ENCODE measurements at places on chromosomes 1 and 21. TPM values are rescaled to one million over a fixed set of nuclear protein-coding genes. Genes with fewer than 3 reads are reported as not detected.

GRCh38 chr1:180386745-180387367 is 115.5 kb downstream of the ACBD6 start:
- peak; percentile 15 for DNase-seq

Gene AMY2B
- not detected for total RNA-seq

Gene CCDC28B
- total RNA-seq = 8.8 TPM

DNA sequence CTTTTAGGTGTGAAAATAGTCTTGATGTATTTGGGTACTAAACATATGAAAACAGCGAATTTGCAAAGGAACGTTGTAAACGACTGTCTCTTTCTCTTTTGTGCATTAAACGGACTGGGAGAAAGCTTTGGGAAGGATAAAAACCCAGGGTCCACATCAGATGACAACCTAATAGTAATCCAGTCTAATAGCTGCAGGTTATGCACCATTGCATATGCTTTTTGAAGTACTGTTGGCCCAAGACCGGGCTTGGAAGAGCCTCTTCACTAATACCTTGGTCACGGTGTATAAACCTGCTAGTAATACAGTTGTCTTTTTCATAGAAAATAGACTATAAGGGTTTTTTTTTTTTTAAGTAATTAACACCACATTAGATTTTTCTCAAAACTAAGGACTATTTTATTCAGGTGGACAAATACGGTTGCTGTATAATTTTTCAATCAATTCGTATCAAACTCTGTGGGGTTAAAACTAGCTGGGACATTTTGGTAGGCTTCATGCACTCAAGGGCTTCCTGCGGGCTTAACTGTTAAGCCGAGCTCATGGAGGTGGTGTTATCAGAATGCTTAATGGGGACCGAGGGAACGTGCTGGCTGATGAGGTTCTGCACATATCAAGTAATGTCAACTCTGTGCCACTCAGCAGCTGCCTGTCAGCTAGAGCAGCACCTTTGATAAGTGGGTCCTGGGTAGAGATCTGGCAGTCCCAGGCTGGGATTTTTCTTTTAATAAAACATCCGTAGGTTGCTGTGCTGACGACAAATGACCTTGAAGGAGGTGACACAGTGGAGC is 2.1 kb downstream of the RYR2 start:
- DNase-seq = no peak

Gene KLHL12
- 26.4 TPM for total RNA-seq

Gene KCNAB2
- total RNA-seq = 9.2 TPM

DNA sequence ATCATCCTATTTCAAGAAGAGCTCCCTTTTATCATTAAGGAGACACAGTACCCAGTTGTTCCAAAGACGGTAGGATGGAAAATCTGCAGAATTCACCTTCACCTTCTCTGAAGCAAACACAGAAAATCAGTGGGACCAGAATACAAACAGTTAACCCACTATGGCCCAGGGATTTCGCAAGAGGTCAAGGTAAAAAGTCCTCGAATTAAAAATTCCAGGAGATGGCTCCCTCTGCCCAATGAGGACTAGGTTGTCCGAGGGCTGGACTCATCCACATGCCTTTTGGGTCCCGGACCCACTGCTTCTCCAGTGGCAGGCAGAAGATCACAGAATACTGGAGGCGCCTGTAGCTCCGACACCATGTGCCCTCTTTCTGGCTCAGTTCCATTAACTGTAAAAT is 42.9 kb downstream of the RCAN1 start:
- DNase-seq = no peak

DNA sequence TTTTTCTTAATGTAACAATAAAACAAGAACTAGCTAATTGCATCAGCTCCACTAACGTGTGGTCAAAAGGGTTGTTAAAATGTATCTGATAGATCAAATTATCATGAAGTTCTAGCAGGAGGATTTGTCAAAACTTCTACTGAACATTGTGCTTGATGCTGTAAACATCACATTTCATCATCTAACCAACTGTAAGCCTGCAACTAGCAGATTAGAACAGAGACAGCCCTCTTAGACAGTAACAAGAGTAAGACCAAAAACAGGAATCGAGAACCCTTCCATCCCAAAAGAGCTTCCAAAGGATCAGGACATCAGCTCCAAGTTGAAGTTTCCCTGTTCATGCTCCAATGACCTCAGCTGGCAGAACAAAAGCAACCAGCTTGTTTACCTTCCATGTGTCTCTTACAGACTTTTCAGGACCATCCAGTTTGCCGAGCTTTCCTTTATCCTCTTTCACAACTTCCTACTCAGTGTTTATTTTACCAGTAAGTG is 44.6 kb downstream of the NIBAN1 start:
- no peak for DNase-seq

Gene KRTAP10-3
- not detected for total RNA-seq

DNA sequence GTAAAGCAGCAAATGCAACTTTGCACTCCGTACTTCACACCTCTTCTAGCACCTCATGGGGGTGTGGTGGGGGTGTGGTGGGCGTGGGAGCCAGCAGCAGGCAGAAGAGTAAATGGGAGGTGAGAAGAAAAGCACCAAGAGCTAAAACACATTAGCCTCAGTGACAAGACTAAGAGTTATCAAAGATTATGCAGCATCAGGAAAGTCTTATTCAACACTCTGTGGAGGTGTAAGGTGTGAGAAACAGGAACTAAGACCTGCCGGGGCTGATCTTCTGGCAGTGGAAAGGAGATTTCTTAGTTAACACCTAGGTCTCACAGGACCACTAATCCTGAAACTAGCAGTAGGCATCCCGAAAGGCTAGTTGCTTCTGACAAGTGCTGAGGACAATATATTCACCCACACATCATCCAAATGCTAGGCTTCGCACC is 9.9 kb downstream of the TGFBR3 start:
- DNase-seq = no peak

DNA sequence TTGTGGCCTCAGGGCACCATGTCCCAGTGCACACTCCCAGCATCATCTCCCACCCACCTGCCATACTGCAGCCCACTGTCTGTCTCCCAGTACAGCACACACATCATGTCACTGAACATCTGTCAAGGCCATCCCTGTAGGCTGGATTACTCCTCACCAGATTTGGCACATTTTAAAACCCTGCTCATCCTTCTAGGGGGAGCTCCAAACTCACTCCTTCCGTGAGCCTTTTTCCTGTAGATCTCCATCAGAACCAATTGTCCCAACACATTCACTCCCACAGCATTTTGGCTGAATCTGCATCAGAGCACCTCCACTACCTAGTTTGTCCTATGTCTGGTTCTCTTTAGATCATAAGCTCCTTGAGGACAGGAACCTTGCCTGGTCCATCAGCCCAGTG is 58.6 kb upstream of the GRIK3 start:
- no peak for DNase-seq

Gene DISP1
- total RNA-seq = 8.1 TPM

Gene CYP4A22
- total RNA-seq = not detected

- no peak for DNase-seq
Observed at GRCh38 chr1:161127649-161128048, 4.8 kb downstream of the DEDD start.

DNA sequence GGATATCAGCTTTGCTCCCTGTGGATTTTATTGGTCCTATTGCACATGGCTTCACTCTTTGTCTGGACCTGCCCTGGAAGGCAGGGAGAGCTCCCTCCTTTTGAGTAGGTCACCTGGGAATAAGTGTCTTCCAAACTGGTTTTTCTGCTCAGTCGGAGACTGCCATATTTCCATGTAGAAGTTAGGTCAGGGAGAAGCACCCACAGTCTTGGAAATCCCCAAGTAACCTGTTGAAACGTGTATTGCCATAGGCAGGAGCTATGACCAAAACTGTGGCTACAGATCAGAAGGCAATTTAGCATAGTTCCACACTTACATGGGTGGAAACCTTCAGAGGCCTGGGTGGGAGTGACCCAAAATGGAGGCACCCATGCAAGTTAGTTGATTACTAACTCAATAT is 3.5 kb upstream of the GNG12 start:
- DNase-seq = no peak

Gene B4GALT2
- 111 TPM for total RNA-seq

Gene CFHR3
- total RNA-seq = not detected

Gene TFF2
- total RNA-seq = 0.30 TPM

DNA sequence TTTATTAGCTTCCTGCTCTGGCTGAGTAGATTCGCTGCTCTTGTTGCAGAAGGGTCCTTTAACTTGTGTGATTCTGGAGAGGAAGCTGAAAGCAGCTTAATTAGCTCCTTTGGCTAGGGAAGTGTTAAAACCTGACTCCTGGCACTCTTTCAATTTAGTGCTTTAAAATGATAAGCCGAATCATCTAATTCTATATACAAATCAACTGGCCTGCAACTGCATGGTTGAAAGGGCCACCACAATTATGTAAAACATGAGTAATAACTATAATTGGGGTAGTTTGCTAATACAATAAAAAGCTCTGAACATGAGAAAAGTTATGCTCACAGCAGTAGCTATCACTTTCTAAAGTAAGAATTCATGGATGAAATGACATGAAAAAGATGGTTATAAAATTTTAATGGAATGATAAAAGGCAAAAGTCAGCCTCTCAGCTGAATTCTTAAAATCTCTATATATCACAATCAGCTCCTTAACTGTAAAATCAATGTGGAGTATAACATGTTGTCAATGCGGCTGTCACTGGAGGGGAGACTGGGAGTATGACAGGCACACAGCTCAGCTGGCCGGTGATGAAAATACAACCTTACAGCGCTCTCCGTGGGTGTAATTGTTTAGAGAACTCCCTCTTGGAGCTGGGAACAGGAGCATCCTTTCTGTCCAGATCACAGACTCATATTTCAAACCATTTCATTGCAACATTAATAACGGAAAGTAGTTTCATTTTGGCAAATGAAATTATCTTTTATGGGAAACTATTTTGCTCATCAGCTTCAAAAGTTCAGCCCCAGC is 324.4 kb downstream of the KCTD3 start:
- no peak for DNase-seq

DNA sequence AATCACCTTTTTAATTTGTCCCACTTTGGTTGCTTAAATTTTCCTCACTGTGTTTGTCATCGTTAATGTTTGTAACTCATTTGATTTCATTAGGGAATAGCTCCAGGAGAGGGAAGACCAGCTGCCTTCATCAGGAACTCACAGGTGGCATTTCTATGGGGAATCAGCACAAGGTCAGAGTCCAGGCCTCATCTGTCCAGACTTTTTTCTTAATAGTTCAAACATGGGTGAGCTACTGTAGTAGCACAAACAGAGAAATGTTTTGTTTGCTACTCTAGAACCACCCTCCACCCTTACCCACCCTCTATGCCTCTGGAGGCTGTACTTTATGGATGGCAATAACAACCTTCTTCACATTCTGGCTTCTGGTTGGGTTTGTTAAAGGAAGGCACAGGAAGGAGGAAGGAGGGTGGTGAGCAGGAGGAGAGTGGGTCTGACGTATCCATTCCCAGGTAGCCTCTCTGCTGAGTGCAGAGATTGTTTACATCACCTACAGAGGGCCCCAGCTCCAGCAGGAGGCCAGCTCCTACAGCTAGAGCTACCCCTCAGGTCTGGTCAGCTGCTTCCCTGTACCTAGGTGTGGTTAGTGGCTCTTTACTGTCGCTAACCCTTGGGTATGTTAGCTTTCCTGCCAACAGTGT is 8.1 kb upstream of the TEDDM1 start:
- DNase-seq = no peak

Gene EFNA1
- 15.1 TPM for total RNA-seq

DNA sequence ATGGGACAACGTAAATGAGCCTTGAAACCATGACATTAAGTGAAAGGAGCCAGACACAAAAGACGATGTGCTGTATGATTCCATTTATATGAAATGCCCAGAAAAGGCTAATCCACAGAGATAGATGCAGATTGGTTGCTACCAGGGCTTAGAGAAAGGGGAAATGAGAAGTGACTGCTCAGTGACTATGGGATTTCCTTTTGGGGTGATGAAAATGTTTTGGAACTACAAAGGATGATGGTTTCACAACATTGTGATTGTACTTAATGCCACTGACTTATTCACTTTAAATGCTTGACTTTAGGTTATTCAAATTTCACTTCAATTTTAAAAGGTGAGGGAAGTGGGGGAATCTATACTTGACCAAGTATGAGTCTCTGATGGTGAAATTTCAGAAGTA is 414.3 kb downstream of the SETD4 start:
- DNase-seq = no peak

DNA sequence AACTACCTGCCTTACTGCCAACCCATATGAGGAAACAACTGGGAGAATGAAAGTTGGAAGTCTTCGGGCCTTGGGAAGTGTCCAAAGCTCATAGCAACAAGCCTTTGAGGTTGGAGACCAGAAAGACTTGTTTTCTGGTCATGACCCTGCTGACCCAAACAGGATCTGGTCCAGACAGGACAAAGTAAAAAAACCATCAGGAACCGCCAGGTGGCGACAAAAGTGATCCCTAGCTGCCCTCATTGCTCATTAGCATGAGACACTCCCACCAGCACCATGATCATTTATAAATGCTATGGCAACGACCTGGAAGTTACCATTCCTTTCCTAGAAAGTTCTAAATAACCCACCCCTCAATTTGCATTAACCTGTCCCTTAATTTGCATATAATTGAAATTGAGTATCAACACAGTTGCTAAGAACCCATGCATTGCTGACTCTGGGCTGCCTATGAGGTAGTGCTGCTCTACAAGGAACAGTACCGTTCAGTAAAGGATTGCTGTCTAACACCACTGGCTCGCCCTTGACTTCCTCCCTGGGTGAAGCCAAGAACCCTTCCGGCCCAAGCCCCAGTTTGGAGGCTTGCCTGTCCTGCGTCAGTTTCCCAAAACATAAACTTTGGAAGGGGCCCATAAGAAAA is 89.0 kb downstream of the URB2 start:
- peak; percentile 60 for DNase-seq

Gene LRRIQ3
- 0.37 TPM for total RNA-seq

Gene CKS1B
- 338 TPM for total RNA-seq

DNA sequence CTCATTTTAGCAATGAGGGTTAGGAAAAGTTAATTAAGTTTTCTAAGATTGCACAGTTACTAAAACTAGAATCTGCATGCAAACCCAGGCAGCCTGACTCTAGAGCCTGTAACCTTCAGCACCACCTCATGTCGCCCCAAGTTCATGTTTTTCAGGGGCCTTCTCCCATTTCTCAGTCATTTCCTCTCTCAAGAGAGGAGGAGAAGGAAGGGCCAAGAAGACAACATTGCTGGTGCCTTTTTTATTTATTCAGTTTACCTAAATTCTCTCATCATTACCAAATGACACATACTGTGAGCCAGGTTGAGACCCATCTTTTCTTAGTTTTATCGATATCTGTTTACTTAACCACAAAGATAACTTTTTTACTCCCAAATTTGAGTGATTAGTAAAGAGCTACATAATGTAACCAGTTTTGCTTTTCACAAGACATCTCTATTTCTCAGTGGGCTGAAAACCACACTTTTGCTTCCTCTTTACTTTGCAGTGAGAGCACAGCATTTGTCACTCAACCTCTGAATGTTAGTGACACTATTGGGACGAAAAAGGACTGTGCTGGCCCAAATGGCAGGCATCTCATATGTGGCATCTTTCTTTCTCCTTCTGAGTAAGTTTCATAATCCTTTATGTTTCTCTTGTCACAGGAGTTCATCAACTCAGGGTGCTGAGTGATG is at the start of gene CD101:
Gene CD101, plus strand, starts transcription at position 507 of the 674 bp plus-strand sequence. Its CDS starts 58 bp downstream, at position 565.
- DNase-seq = no peak

Gene LRRC38
- 0.15 TPM for total RNA-seq

- DNase-seq = no peak
Observed at GRCh38 chr1:65440322-65440900, 19.9 kb downstream of the LEPR start.

DNA sequence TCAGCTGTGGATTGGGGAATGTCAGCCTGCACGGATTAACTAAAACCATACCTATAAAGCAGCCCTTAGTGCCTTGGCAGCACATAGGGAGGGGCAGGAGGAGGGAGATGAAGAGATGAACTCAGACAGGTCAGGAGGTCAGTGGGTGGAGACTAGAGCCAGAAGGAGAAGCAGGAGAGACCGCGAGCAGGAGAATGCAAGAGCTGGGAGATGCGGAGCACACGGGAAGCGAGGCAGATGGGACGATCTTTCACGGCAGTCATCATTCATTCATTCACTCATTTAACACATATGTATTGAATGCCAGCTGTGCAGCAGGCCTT is 41.9 kb downstream of the NEK2 start:
- DNase-seq = no peak

Measured in M059J (cell line).